Gastrocnemius medialis (tissue), 4 donors: ENCODE measurements at places on chromosomes 12 and 14.

DNA sequence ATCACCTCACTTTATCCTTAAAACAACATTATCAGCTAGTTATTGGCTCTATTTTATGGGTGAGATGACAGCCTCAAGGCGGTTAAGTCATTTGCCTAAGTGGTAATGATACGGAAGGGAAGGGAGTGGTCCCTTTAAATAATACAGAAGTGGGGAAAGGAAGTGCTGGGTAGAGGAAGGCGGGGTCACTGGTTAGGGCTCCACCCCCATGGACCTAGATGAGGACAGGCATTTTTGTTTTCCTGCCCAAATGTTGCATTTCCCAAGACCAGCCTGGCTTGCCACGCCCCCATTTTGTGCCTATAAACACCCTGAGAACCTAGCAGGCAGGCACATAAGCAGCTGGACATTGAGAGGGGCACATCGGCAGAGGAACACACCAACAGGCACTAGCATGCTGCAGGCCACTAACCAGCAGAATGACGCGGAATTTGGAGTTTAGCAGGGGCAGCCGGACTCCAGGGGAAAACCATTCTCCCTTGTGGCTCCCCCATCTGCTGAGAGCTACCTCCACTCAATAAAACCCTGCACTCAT lies 100.9 kb downstream of the EPS8 start:
- peak; percentile 37 for DNase-seq

DNA sequence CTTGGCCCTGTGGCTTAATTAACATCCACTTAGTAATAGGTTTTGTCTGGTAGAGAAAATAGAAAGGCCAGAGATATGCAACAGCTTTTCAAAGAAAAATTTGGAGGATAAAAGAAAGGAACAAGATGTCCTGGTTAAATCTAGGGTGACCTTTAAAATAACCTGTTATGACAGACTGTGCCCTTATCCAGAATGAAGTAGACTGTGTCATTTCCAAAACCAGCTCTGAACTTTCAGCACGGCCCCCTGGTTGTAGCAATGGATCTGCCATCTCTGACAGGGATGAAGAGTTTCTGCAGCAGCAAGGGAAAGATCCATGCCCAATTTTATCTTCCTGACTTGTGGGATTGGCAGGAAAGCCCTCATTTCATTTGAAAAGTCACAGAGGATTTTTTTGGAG lies 5.1 kb downstream of the PLEKHG7 start:
- no peak for DNase-seq

DNA sequence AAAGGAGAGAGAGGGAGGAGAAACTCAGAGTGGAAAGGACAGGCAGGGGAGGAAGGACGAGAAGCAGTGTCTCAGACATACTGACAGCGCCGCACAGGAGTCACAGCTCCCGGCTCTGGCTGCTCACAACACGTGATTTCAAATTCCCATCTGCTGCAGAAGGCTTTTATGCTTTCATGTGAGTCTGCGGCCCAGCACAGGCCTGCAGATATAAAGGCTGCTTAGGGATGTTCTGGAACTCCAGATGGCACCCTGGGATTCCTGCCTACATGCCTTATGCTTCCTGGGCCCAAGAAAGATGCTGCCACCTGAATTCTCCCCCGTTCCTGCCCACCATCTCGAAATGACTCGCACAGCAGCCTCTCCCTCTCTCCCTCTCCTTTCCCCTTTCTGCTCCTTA lies 89.6 kb downstream of the NUAK1 start:
- DNase-seq: no peak

DNA sequence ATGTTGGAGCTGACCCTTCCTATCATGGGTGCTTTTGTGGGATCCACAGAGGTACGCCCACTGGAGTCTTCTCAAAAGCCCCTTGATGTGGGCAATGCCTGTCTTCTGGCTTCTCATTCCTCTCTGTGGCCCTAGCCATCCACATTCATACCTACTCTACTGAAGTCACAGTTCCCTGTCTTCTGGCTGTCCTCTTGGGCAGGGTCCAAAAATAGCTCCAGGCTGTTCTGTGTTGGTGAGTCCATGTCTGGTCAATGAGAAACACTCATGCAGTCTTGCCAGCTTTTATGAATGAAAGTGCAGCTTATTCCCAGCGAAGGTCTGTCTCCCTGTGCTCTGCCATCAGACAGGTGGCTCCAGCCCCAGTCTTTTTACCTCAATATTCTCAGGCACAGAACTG lies 135.9 kb upstream of the MDM1 start:
- DNase-seq: no peak

GRCh38 chr12:13165617-13166041 lies 30.9 kb upstream of the EMP1 start:
- peak; percentile 30 for DNase-seq

GRCh38 chr12:15620741-15621539 lies 168.2 kb downstream of the EPS8 start:
- DNase-seq: no peak

DNA sequence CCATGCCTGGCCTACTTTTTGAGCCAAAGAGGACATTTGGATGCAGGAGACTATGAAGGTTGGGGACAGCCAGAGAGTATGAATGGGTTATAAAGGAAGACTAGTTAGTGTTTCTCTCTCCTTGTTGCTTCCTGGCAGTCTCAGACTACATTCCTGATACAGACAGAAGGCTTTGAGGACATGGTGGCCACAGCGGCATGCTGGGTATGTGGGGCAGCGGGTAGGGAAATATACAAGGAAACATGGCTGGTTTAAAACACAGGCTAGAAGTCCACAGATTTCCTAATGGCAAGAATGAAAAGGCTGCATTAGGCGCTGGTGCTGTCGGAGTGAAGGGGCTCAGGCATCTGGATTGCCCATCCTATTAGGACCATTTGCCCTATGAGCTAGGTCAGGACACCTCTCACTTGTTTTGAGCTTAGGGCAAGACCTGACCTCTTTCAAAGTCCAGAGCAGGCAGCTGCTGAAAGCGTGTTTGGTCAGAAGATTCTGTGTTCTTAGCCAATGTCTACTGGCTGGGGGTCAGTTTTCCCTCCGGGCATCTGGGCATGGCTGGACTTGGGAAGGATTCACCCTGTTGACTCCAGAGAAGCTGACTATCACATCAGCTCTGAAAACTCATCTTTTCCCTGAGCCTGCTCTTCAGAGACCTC lies 20.1 kb upstream of the FBXO21 start:
- no peak for DNase-seq

DNA sequence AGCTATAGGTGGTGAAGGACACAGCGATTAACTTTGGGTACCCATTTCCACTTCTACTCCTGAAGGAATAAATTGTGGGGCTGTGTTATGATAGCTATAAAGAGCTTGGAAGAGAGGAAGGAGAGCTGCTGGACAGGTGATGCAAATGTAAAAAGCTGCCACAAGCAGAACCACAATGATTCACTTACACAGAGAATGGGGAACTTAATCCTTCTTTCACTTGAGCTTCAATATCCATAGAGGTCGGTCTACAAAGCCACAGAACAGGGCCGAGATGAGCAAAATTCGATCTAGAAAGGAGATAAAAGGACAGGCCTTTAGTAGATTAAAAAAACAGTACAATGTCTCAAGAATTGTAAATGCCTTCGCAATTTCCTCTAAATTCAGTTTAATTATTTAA lies 831.1 kb downstream of the LRFN5 start:
- no peak for DNase-seq

DNA sequence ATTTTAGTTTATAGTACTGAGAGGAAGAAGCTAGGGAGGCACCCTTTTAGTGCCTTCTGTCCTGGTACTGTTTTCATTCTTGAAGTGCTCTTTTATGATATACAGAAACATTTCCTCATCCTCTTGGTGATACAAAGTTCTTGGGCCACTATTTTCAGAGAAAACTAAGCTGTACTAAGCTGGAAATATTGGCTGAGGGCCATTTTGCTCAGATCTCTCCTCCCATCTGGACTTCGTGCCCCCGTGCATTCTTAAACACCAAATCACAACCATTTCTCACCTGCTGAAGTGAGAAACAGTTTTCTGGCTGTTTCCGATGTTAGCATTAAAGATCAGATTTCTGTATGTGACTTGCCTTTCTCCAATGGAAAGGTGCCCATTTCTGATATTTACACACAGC lies 158.9 kb downstream of the FBXL14 start:
- DNase-seq: no peak

DNA sequence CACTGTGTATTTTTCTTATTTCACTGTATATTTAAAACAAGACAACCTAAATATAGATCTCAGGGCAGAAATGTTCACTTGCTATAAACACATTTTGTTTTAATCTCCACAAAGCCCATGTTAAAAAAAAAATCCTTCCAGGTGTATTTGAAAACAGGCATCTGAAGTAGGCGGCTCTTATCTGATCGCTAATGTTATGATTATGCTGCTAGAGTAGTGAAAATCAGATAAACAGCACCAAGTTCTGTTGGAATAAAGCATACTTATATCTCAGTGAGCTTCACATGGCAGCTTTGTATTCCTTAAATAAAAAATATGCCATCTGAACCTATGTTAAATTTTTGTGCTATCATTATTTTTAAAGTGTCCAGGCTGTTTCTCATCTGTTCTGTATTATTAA lies 47.6 kb upstream of the PZP start:
- DNase-seq: no peak

GRCh38 chr14:32286602-32287001 lies 42.5 kb upstream of the AKAP6 start:
- no peak for DNase-seq

DNA sequence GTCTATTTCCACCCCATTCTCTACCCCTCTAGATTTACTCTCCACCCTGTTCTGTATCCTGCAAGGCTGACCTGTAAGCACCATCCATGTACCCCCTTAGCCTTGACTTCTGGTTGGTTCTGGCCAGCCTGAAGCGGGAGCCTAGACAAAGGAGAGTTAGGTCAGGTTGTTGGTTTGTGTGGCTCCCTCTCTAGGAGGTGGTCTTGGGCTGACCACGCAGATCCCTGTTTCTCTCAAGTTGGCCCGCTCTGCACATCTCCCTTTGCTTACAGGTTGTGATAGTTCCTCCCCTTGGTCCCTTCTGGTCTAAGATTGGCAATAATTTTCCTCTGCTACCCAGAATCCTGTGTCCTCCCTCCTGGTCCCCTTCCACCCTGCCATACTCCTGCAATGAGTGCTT lies 38.3 kb upstream of the RBM19 start:
- DNase-seq: no peak

DNA sequence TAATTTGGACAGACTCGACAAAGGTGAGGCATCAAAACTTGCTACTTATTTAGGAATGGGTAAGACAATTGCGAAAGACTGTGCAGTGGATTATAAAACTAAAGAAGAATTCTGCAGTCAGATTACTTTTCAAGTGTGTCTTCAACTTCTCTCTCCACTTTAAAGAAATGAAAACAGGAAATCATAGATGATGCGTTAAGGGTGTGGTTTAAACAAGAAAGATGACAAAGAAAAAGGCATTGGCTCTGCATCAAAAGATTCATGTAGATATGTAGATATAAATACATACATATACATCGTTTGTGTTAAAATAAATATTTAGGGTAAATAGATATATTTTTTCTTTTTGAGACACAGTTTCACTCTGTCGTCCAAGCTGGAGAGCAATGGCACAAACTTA lies 74.6 kb upstream of the PARP11 start:
- no peak for DNase-seq

DNA sequence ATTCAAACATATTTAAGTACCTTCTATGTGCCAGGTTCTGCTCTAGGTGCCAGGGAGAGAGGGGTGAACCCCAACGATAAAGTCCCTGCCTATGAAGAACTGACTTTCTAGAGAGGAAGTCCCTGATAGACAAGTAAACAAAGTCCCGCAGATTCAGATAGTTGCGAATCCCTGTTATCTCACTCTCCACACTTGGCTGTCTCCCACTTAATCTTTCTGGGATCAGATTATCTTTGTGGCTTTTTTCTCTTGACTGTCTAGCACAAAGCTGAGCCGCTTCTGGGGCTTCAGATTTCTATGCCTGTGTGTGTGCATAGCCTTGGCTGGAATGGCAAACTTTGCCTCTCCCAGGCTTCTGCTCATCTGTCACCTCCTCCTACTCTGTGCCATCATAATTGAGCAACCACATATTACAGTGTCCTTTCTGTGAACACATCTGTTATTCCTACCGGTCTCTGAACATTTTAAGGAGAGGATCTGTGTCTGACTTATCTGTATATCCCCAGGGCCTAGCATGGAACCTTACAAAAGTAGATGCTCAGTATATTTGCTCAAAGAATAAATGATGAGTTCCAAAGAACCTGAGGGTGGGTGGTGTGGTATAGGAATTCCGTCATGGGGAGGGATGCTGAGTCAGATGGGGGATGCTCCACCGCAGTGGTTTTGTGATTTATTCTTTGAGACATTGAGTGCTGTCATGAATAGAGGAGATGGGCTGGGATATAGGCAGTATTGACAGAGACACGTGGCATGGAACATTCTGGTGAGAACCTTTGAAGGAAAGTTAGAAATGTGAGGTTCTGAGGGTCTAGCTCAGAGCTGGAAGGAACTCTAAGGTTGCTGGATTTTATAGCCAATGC lies 28.5 kb downstream of the RGS6 start:
- no peak for DNase-seq

DNA sequence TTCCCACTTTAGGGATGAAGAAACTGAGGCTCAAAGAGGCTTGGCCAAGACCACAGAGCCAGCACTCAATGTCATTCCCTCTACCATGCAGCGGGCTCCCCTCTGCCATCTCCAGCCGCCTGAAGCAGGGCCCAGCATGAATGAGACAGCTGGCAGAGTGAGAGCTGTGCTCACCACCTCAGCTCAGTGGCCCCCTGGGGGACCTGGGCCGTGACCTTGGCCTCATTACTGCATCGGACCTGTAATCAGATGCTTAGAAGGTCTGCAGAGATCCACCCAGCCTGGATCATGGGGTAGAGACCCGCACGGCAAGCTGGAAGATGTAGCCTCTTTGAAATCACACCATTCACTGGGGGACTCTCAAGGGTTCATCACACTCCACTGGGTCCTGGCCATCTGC lies 22.7 kb upstream of the CORO1C start:
- DNase-seq: no peak

DNA sequence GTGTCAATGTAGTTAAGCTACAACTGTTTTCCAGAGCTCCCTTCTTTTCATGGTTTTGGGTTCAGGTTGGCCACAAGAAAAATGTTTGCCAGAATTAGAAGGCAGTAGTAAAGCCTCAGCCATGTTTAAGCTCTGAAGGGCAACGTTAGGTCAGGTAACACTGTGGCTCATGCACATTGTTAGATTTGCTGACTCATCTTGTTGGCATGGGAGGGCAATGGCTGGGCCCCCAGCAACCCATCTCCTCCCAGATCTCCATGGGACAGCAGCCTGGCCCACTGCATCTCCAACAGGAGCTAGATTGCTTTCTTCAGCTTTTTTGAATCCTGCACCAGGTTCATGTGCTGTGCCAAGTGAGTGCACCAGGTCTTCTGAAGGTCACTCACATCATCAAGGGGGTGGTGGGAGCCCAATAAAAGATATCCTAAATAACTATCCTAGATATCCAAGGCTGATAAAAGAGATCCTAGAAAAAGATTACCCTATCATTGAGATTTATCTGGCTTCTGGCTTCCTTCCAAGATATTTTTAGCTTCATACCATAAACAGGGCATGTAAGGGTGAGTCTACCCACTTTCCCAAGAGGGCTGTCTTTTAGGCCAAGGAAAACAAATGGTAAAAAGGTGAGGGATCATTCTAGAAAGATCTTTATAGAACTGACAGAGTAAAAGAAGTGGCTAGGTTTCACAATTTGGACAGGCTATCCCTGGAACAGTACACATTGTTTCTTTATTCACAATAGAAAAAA lies 28.9 kb downstream of the PTGER2 start:
- DNase-seq: no peak

- DNase-seq: no peak
Observed at GRCh38 chr14:24058951-24059475, 7.2 kb downstream of the CARMIL3 start.

GRCh38 chr12:112978163-112979040 lies at the start of gene OAS2:
TSS of gene OAS2 (plus strand) at chr12:112978519. CDS start at chr12:112978609, 90 bp downstream.
- peak; percentile 46 for DNase-seq
